Activated T-cell treated with anti-CD3 and anti-CD28 coated beads for 24 hours (primary cell): ENCODE measurements at places on chromosomes 5 and 9.

DNA sequence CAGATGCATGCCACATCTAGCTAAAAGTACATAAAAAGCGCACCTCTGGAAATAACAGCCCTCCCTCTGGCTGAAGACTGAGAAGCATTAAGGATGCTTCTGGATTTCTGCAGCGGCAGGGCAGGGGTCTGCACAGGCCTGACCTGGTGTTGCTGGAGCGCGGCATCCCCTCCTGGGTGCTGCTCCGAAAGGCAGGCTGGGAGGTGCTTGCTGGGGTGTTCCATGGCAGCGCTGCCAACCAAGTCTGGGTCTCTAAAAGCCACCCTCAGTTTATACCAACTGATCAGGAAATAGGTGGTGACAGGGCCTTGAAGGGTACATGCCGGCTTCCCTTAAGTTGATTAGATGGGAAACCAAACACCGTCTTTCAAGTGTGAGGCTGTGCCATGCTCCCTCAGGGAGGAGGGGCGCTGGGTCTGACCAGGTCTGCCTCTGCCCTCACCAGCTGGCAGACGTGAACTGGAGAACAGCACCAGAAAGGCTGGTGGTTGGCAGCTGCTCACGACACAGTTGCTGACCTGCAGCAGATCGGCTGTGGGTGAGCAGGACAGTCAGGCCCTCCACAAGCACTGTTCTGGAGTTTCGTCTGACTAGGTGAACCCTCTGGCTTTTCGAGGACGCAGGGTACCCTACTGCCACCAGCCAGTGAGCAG is 81.6 kb downstream of the DAP start:
- DNase-seq: no peak

DNA sequence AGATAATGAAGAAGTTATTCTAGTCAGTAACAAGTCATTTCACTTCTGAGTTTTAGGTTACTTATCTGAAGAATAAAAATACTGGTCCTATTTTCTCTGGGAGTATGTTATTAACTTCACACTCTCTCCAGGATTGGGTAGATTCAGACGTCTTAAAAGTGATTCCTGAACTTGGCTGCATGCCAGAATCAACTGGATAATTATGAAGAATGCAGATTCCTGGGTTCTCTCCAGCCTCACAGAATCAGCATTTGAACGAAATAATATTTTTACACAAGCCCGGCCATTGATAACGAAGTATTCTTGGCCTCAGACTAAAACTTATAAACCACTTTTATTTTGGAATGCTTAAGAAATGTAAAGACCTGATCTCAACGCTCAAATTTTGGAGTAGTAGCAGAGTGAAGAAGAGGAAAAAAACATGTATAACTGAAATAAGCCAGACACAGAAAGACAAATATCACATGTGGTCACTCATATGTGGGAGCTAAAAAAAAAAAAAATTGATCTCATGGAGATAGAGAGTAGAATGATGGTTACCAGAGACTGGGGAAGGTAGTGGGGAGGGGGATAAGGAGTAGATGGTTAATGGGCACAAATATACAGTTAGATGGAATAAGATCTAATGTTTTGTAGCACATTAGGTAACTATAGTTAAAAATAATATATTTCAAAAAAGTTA is 507.3 kb downstream of the ISL1 start:
- no peak for DNase-seq

DNA sequence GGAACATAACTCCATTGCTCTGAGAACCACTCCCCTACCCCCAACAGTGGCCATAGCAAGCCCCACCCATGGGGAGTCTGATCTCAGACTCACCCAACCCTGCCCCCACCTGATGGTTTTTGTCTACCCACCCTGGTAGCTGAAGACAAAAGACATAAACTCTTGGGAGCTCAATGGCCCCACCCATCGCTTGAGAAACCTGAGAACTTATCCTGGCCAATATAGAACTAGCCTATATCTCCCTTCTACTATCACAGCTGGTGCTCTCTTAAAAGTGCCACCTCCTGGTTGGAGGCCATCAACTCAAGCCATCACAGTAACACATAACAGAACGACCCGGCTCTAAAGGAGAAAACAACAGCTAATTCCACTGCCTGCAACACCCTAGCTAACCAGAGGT is 47.9 kb upstream of the SNAPC3 start:
- DNase-seq: no peak

- no peak for DNase-seq
Observed at GRCh38 chr9:17536027-17536426, 42.8 kb upstream of the SH3GL2 start.

DNA sequence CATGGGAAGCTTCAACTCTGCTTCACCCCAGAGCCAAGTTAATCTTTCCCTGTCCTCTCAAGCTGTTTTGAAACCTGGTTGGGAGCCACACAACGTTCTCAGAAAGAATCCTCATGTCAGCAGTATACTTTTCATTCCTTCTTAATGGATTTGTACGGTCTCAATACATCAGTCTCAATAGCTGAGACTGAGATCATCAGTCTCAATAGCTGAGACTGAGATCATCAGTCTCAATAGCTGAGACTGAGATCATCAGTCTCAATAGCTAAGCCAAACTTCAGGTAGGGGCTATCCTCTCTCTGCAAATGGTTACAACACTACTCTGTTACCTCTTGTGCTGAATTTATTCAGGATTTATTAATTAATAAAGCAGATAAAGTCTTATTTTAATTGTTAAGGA is 1317.4 kb upstream of the CDH9 start:
- DNase-seq: no peak

- DNase-seq: no peak
Observed at GRCh38 chr5:78353520-78353919, 6.9 kb upstream of the SCAMP1 start.

- no peak for DNase-seq
Observed at GRCh38 chr5:81363093-81363871, 30.7 kb downstream of the ACOT12 start.

GRCh38 chr5:80036615-80037014 is 1.5 kb downstream of the THBS4 start:
- DNase-seq: no peak

- no peak for DNase-seq
Observed at GRCh38 chr5:74499256-74500050, 141.1 kb downstream of the ENC1 start.
